Activated T-cell treated with anti-CD3 and anti-CD28 coated beads, Interleukin-2, amount 50 U/mL, for 72 hours (primary cell): ENCODE measurements at places on chromosomes 5 and 9. TPM values are rescaled to one million over a fixed set of nuclear protein-coding genes. Genes with fewer than 3 reads are reported as not detected.
A peak's percentile ranks its signal among the peaks of the same experiment; 100 is the strongest.

DNA sequence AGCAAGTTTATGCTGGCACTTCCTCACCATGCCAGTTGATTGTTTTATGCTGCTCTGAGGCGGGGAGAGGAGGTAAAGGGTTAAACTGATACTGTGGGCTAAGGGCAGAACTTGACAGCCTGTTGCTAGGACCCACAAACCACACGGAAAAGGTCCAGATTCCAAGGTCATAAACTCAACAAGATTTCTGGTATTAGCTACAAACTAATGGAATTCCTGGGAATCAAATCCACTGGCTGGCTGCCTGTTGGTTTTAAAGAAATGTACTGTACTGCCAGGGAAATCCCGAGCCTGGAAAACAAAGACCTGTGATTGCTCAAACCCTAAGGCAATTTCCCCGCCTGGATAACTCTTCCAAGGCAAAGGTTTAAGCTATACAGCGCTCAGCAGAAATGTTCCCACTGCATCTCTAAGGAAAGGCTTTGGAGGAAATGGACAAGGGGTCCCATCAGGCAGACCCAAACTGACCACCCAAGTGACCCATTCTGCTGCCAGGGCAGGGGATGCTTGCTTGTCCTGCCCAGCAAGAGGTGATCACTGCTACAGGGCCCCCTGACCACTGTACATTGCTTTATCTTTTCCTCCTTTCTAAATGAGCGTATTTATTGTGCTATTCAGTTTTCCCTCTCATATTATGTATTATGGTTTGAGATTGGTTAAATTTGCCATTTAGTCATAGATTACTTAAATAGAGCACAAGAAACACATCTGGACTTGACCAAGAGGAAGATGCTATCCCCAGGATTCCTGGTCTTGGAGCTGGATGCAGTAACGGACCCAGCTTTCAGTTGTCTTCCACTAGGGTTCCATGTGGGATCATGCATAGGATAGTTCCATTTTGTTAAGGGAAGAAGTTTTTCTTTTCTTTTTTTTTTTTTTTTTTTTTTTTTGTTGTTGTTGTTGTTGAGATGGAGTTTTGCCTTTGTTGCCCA lies 124.3 kb downstream of the SUSD1 start:
- H3K27me3 ChIP-seq: peaks cover 1% of the 10 kb centered on the region
- peaks cover 7% of the 10 kb centered on the region for H3K4me1 ChIP-seq
- peaks cover 18% of the 10 kb centered on the region for H3K36me3 ChIP-seq
- no peak for DNase-seq
- H3K27ac ChIP-seq: no peak overlapping the region

The SLC6A7 gene
- total RNA-seq: not detected

GRCh38 chr9:73906671-73907070 lies 590.5 kb upstream of the RORB start:
- no peaks in the 10 kb centered on the region for H3K4me1 ChIP-seq
- no peak overlapping the region for H3K27ac ChIP-seq
- no peak overlapping the region for H3K4me3 ChIP-seq
- no peaks in the 10 kb centered on the region for H3K27me3 ChIP-seq
- no peak for DNase-seq
- no peaks in the 10 kb centered on the region for H3K36me3 ChIP-seq

DNA sequence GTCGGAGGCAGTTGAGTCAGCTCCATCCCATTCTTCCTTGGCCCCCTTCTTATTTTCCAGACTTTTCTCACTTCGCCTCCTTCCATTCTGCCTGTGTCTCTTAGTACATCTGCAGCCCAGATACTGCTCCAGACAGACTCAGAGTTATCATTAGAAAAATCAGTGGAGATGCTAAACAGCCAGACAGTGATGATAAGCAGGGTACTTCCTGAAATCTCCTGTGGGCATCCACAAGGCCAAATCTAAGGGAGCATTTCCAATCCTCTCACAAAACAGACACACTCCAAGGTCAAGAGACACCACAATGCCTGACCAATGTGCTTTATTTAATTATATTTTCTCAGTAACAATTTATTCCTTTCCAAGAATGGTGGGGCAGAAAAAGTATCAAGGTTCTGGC lies 14.5 kb upstream of the RLN1 start:
- no peak overlapping the region for H3K27ac ChIP-seq
- no peaks in the 10 kb centered on the region for H3K27me3 ChIP-seq
- DNase-seq: no peak

The CNOT8 gene
- 63.8 TPM for total RNA-seq

DNA sequence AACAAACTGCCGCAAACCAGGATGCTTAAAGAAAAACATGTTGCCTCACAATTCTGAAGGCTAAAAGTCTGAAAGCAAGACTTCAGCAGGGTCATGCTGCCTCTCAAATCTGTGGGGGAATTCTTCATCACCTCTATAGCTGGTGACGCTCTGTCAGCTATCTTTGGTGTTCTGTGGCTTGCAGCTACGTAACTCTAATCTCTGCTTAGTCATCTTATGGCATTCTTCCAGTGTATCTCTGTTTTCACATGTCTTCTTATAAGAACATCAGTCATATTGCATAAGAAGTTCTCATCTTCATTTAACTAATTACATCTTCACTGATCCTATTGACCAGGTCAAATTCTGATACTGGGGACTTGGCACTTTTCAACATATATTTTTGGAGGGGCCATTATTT lies 243.0 kb downstream of the CDH10 start:
- DNase-seq: no peak
- H3K27me3 ChIP-seq: no peaks in the 10 kb centered on the region
- H3K4me3 ChIP-seq: no peak overlapping the region
- peaks cover 1% of the 10 kb centered on the region for H3K36me3 ChIP-seq

DNA sequence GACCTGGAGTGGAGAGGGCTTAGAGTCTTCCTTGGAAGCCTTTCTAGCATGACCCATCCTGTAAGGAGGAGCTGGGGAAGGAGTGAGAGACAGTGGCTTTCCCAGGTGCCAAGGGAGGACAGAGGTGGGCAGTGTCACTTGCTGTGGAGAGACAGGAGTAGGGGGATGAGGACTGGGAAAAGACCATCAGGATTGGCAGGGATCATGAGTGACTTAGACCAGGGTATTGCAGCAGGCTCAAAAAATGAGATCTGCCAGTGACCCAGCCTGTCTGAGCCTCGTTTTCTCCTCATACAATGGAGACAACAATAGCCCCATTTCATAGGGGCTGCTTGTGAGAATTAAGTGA lies 2.4 kb downstream of the TMOD1 start:
- peaks cover 22% of the 10 kb centered on the region for H3K4me1 ChIP-seq
- peak overlapping the region; percentile 80 for H3K4me3 ChIP-seq
- H3K27me3 ChIP-seq: peaks cover 20% of the 10 kb centered on the region

The KLF4 gene
- total RNA-seq: 3.5 TPM

DNA sequence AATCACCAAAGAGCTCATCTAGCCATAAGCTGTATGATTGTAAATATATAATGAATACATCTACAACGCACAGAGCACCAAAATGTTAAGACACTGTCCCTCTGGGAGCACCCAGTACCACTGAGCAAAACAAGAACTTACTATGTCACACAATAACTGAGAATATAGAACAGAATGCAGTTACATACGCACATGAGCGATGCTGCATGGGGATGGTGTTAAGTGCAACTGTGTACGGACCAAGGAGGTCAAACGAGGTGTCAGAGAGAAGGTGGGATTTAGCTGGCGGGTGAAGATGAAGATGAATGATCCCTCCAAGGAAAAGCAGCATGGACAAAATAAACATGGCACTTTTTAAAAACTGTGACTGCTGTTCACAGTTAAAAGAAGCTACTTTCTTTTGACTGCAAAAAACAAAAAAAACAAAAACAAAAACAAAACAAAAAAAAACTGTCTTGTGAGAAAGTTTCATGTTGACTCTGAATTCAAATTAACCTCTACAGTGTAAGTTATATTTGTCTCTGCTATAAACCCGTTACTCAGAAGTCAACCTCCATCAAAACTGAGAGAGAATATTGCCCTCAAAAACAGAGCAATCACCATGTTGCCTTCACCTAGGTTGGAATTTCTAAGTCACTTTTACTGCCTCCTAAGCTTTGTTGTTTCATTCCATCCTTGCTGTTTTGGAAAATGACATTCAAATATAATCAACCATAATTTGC lies 169.6 kb upstream of the GNA14 start:
- no peak for DNase-seq
- H3K27me3 ChIP-seq: no peaks in the 10 kb centered on the region
- H3K27ac ChIP-seq: no peak overlapping the region
- H3K4me1 ChIP-seq: peaks cover 27% of the 10 kb centered on the region

GRCh38 chr9:137853392-137853995 lies 24.1 kb upstream of the CACNA1B start:
- DNase-seq: no peak
- H3K27ac ChIP-seq: no peak overlapping the region
- no peak overlapping the region for H3K4me3 ChIP-seq
- no peaks in the 10 kb centered on the region for H3K27me3 ChIP-seq
- peaks cover 9% of the 10 kb centered on the region for H3K36me3 ChIP-seq
- H3K4me1 ChIP-seq: no peaks in the 10 kb centered on the region

The KCNT1 gene
- not detected for total RNA-seq

- H3K27ac ChIP-seq: peak overlapping the region; percentile 47
- peaks cover 51% of the 10 kb centered on the region for H3K4me1 ChIP-seq
- H3K4me3 ChIP-seq: peak overlapping the region; percentile 99
- DNase-seq: peak; percentile 79
- peaks cover 4% of the 10 kb centered on the region for H3K36me3 ChIP-seq
- peaks cover 12% of the 10 kb centered on the region for H3K27me3 ChIP-seq
Observed at GRCh38 chr5:76403766-76404222, 709 bp downstream of the IQGAP2 start.

The SRP19 gene
- 41.4 TPM for total RNA-seq

GRCh38 chr5:62043289-62044280 lies 262.4 kb upstream of the KIF2A start:
- no peaks in the 10 kb centered on the region for H3K4me1 ChIP-seq
- no peak overlapping the region for H3K4me3 ChIP-seq
- no peak overlapping the region for H3K27ac ChIP-seq
- no peaks in the 10 kb centered on the region for H3K36me3 ChIP-seq

DNA sequence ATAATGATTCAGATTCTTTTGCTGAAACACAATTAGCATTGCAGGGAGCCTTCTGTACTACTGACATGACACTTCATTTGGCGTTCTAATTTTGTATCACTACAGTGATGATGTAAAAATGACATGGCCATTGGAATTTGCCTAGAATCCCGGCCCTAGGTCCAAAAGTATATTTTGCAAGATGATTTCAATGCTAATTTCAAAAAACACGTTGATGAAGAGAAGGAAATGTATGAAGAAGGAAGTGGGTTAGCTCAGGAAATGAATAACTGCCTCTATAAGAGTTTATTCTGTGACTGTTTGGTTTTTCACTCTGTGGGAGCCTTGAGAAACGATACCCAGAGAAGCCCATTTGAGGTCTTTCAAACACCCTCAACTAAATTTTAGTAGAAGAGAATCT lies 59.3 kb downstream of the OSTF1 start:
- peaks cover 64% of the 10 kb centered on the region for H3K4me1 ChIP-seq
- H3K27ac ChIP-seq: peak overlapping the region; percentile 100
- H3K36me3 ChIP-seq: peaks cover 32% of the 10 kb centered on the region
- DNase-seq: no peak

DNA sequence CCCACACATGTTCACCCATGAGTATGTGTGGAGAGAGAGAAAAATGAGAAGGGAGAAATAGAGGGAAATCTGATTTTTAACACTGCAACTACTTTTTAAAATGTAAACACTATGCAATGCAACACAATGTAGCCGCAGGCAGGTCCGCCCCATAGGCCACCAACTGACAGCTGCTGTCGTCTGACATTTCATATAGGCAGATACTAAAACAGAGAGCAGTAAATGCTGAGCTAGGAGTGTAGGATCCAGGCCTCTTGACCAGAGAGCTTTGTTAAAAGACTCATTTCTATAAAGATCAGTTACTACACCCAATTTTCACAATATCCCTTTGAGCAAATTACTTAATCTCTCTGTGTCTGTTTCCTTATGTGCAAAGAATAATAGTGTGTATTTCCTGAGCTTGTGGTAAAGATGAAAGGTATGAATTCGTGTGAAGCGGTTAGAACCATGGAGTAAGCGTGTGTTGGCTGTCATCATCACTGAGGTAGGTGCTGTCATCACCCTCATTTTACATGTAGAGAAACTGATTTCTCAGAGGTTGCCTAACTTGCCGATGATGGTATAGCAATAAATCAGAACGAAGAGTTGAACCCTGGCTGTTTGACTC lies 55.2 kb upstream of the PDE8B start:
- no peaks in the 10 kb centered on the region for H3K36me3 ChIP-seq
- peaks cover 7% of the 10 kb centered on the region for H3K27me3 ChIP-seq
- no peak overlapping the region for H3K27ac ChIP-seq
- peak; percentile 26 for DNase-seq
- peaks cover 30% of the 10 kb centered on the region for H3K4me1 ChIP-seq

DNA sequence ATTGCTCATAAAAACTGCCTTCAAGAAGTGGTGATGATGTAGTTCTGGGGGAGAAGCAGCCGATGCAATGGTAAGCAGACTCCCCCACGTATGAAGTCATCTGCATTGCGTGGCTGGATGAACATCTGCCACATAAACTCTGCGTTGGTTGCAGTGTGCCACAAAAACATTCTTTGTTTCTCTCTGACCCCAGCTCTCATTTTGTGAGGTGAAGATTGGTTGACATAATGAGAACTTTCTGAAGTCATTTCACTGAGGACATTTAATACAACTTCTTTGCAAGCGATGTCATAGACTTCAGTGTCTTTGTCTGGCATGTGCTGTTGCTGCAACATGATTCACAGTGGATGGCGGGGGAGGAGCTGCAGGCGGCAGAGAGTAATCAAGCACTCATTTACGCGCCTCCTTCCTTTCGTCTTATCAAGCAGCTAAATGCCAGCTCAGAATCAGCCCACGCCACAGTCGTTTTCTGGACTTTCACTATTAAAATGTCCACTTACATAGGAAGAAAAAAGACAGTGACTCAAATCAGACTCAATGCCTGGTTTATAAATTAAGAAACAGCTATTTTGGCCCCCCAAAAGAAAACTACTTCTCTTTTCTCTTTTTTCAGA lies 91.5 kb upstream of the NFIL3 start:
- no peaks in the 10 kb centered on the region for H3K4me1 ChIP-seq
- H3K27me3 ChIP-seq: peaks cover 53% of the 10 kb centered on the region
- no peak overlapping the region for H3K27ac ChIP-seq
- peaks cover 7% of the 10 kb centered on the region for H3K36me3 ChIP-seq

DNA sequence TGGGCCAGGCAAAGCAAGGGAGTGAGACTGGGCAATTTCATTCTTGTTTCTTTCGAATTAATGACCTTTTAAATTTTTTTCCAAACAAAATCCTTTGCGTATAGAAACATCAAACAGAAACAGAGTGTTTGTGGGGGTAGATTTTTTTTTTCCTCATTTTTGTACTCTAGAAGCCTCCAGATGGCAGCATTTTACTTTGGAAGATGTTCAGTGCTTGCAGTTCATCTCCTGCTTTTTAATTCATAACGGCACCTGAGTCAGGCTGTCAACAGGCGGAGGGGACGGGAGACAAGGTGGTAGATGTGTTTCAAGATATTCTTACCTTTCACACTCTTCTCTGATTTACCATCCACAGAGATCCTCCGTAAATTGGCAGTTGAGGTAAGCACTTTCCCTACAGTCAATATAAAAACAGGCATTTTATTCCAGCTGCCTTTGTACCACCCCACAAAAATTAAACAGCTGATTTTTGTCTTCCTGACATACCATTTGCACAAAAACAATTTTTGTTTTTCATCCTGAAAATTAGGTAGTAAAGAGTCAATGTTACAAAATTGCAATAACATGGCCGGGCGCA lies 99.5 kb upstream of the FBXL17 start:
- no peak overlapping the region for H3K27ac ChIP-seq
- H3K27me3 ChIP-seq: peaks cover 8% of the 10 kb centered on the region
- no peaks in the 10 kb centered on the region for H3K4me1 ChIP-seq
- H3K4me3 ChIP-seq: no peak overlapping the region
- no peaks in the 10 kb centered on the region for H3K36me3 ChIP-seq
- DNase-seq: no peak

The CDC14B gene
- 11.7 TPM for total RNA-seq

The FGF1 gene
- total RNA-seq: not detected

The TMOD1 gene
- 5.4 TPM for total RNA-seq

The SGCD gene
- total RNA-seq: 0.07 TPM

- H3K27me3 ChIP-seq: peaks cover 7% of the 10 kb centered on the region
- H3K36me3 ChIP-seq: no peaks in the 10 kb centered on the region
- no peak overlapping the region for H3K27ac ChIP-seq
- no peaks in the 10 kb centered on the region for H3K4me1 ChIP-seq
Observed at GRCh38 chr5:160360310-160360709, 10.1 kb downstream of the C1QTNF2 start.
